ENCODE measurements at places on chromosomes 7 and 10.

DNA sequence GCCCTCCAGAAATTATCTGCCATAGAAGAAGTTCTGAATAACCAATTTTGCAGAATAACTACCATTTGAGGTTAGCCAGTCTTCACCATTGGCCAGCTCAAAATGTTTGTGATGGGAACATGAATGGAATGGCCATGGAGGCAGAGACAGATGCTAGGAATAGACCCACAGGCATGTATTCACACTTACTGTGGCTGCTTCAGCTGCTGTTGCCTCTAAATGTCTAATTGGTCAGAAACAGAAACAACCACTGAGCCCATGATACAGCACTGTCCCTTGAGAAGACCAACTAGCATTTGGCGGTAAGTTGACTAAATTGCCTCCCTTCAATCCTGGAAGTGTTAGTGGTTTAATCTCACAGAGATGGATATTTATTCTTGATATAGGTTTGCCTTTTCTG, 38.6 kb upstream of the TAS2R16 start:
- no peak for DNase-seq

DNA sequence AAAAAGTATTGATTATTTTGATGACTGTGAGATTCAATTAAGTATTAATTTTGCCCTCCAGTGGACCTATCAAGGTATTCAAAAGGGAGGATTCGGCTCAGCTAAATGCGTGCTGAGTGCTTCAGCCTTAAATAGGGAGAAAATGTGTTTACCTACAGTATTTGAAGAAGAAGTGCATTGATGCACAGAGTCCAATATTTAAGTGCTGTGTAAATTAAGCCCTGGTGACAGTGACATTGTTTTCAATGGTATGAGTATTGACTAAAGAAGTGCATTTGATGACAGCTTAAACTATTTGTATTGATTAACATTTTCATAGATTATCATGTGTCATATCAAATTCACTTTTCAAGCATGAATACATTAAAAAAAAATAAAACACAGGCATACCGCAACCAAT, 106.6 kb downstream of the POU6F2 start:
- no peak for DNase-seq

DNA sequence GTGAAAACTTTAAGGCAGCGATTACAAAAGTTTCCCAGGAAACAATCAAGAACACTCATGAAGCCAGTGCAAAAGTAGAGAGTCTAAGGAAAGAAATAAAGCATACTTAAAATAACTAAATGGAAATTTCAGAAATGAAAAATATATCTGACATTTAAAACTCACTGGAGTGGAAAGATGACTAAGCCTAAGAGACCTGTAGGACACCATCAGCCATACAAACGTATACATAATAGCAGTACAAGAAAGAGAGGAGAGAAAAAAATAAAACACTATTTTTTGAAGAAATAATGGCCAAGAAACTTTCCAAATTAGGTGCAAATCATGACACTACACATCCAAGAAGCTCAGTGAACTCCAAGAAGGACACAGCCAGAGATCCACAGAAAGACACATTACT, 5.4 kb upstream of the AKR1D1 start:
- DNase-seq, result no peak

DNA sequence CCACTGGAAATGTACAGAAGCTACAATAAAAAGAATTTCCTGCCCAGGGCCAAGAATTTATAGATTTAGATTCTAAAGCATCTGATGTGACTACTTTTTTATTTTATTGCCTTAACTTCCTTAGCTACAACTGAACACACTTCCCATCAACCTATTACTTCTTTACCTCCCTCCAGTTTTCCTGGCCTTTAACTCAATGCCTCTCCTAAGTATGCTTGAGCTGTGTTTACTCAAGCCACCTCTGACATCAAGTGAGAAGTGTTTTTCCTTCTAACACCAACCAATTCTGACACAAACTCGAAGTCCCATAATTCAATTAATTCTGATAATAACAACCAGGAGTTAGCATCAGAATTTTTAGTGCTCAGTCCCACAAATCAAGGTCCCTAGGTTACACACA, 170.0 kb downstream of the IMMP2L start:
- no peak for DNase-seq

All from GM12865 (cell line).